ENCODE measurements at places on chromosomes 12 and 14.

- no peak for DNase-seq
Observed at GRCh38 chr14:53027041-53027440, 76.2 kb upstream of the FERMT2 start.

DNA sequence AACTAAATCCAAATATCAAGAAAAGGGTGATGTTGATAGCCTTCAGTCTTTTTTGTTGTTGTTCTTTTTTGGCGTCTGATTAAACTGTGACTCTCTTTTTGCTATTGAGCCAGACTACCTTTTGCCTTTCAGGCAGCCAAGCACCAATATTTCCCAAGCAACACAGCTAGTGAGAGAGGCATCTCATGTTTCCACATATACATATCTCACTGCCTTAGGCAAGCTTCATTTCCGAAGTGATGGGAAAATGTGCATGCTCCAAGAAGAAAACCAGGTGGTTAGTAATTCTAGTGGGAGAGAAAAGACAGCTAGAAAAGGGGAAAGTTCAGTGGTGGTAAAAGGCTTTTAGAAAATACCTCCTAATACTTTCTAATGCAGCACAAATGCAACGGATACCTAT lies 277.7 kb downstream of the TMTC2 start:
- DNase-seq: no peak

DNA sequence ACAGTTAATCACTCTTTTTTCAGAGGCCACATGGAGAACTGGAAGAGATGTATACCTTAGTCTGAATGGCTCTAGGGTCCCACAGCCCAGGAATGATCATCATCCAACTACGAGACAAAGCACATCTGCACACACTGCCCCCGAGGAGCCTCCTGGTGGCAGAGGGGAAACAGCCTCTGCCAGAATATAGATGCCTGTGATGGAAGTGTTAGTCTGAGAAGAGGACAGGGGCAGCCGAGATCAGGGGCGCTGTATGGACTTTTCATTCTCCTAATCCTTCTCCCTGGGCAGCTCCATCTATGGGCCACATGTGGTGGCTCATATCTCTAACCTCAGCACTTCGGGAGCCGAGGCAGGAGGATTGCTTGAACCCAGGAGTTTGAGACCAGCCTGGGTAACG lies 82.8 kb upstream of the CAPRIN2 start:
- DNase-seq: no peak

DNA sequence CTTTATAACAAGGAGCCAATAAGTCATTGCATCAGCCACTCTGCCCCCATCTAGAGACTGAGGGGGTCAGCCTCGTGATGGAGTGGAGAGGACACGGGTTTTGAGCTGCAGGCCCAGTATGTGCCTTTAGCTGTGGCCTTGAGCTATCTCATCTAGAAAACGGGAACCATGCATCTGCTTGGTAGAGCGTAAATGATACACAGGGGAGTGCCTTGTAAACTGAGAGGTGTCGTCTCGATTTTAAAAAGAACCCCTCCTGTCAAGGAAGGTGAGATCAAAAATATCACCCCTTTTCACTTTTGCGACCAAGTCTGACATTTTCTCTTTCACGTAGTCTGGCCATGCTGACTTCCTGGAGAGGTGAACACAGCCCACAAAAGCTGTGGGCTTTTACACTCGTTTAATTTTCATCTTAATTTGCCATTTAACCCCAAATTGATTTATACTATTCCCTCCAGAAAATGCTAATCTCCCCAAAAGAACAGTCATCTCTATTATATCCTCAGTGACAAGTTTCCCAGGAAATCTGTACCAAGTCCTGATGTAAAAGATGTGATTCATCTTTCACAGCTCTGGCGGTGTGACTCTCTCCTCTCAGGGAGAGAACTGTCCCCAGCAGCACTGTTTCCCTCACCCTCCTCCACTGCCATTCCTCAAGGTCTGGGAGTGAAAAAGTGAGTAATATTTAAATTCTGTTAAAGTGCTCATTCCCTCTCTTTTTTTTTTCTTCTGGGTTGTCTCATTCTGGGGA lies 30.6 kb downstream of the VCPKMT start:
- no peak for DNase-seq

- DNase-seq: no peak
Observed at GRCh38 chr12:96170762-96171161, 23.4 kb upstream of the ELK3 start.

DNA sequence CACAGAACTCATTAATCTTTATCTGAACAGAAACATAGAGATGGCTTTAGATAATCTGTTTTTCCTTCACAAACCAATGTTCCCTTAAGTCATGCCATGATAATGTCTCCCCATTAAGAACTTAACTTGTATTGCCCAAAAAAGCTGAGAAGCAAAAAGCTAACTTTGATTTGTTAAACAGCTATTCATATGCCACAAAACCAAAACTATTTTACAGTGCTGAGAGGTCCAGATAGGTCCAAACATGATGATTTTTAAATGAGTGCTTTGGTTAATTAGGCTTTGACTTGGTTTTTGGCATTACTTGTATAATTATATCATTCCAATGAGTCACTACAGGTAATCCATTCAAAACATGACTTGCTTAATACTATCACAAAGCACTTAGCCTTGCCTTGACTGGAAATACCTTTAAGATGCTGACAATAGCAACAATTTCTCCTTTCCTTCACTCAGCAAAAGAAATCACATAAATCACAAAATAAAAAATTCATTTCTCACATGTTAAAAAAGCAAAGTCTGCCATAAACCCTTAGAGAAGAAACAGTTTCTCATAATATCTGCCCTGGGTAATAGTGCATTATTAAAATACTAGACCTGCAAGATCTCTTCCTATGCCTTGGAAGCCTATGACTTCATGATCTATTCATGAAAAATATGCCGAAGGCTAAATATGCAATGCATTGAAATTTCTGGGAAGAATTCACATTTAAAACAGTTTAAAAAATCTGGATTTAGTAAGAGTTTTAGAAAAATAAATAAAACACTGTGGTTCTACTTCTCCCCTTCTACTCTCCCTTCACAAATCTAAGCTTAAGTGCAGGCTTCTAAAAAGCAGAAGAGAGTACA lies 52.0 kb upstream of the SAV1 start:
- DNase-seq: no peak

DNA sequence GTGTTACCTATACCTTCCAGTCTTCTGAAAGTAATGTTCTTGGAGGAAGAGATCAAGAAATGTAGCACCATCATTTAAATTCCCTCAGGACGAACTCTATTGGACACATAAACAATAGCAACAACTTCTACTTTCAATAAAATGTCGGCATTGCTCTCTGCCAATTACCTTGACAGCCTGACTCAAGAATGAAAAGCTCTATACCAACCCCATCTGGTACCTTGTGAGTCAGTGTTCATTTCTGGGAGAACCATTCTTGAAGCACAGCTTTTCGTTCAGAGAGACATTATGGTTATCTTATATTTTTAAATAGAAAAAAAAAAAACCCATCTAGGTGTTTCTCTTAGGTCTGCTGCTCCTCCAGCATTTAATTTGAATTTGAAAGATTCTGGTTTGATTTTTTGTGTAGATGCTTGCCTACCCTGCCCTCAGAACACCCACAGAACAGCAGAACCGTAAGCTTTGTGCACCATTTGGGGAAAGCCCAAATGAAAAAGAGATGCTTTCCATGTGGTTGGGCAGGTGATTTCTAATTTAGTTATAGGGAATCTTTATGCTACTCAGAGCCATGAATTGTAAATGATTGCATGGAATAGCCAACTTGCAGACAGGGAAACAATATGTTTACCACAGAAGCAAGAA lies 156.0 kb downstream of the SAMD4A start:
- no peak for DNase-seq

GRCh38 chr12:30437616-30438015 lies 258.1 kb downstream of the IPO8 start:
- no peak for DNase-seq

GRCh38 chr14:21668377-21668776 lies 5.2 kb downstream of the OR4E1 start:
- no peak for DNase-seq

GRCh38 chr12:20057398-20057797 lies 310.9 kb upstream of the PDE3A start:
- no peak for DNase-seq

GRCh38 chr12:130804216-130804615 lies 34.8 kb downstream of the STX2 start:
- no peak for DNase-seq

DNA sequence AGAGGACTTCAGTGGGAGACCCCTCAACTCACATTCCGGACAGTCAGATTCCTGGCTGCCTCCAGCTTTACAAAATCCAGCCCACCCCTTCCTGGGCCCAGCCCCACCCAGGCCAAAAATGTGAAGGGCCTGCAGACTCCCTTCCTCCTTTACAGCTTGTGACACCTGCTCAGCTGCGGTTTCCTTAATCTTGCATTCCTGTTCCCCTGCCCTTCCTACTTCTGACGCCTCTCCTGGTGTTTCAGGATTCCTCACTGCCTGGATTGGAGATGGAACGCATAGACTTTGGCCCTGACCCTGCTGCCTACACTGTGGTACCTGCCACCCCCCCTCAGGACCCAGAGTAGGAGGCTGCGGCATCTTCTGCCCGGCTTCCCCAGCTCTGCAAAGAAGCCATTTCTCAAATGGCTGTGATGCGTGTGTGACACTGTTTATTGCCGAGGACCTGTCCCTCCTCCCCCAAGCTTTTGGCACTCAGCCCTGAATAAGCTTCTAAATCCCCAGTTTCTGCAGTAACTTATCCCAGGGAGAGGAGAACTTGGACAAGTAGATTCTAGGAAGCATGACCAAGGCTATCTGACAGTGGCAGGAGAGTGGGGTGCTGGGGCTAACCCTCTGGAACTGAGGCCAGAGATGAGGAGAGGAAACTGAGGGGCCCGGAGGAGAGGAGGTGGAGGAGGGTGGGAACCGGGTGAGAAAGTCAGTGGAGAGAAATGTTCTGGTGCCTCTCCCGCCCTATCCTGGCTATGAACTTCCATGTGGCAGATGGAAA lies 24.9 kb upstream of the BCDIN3D start:
- DNase-seq: no peak

DNA sequence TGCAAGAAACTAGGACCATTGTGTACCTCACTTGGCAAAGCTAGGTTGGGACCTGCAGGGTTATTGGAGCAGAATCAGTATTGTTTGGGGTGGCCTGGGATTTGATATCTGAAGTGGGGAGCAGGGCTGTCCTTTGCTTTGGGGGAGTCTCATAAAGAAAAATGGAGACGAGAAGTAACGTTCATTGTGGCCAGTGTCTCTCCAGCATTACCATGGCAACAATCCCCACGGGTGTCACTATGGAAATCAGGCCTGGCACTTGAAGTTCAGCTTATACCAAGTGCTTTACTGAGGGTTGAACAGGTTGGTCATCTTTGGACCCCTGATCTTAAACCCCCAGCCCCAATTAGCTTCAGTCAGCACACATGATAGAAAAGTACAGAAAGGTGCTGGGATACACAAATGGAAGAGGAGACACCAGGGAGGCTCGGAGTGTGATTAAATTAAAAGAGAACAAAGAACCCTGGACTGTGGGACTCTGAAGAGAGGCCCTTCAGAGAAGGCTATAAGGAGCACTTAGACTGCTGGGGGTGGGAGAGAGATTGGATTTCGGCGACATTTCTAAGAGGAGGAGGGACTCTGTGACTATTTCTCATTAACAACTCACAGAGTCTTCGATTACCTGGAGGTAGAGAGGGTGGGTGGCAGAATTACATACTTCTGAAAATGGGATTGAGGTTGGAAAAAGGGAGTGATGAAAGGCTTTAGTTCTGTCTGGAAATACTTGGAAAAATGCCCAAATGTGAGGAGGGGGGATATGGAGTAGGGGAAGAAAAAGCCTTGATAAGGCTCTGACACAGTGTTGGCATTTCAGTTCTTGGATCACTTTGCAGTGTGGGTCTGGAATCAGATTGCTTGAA lies 3.7 kb downstream of the KIF5A start:
- DNase-seq: no peak

DNA sequence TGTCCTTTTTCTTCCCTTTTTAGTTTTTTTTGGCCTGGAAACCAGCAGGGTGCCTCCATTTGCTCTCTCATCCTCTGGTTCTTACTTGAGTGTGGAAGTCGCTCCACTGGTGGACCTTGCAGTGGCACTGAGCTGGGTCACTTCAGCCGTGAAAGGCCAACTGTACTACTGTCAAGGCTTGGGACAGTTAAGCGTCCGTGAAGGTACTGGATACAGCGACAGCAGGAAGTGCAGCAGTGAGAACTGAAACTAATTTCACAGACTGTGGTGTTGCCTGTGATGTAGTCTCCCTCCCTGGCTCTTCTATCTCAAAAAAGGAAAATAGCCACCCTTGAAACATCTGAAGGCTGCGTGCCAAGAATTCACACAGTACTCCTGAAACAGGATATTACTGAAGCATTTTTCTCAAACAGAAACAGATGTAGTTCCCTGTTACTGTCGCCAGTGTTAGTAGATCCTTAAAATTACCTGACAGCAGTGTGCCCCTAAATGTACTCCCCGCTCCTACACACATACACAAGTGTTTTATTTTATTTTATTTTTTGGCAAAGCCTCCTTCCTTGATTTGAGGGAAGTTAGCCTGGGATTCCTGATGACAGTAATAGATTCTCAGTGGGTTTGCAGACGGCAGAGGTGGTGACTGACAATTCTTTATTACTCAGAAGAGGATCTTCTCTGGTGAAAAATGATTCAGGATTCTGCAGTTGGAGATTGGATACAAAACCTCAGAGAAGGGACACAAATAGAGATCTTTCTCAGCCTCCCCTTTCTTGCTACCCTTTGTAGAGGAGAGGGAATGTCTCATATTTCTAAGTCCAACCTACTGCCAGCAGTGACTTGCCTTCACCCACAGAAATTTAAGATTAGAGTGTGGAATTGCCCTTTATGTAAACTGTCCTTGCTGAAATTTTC lies 4.4 kb downstream of the SUSD6 start:
- no peak for DNase-seq

DNA sequence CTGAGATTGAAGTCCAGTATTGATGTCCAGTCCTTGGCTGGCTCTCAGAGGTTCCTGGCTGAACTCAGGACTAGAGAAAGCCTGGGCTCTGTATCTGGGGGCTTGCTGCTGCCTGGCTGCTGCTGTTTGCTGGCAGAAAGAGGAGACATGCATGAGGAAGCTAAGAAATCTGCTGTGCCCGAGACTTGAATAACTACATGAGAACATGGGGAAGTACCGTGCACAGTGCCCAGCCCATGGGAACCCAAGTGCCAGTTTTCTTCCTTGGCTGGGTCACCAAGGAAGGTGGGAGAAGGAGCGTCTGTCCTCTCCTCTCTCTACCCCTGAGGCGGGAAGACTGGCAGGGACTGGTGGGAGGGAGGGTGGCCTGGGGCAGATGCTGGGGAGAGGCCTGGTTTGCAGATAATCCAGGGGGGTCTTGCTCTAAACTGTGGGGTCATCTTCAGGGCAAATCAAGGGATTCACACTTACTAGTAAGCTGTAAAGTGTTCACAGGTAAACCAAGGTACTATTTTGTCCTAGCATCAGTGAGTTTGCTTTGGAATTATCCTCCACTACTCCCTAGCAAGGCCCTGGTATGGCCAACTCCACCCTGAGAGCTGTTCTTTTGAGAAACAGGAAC lies 13.8 kb upstream of the ZFP36L1 start:
- no peak for DNase-seq

GRCh38 chr12:84756961-84757360 lies 155.6 kb downstream of the SLC6A15 start:
- no peak for DNase-seq
